Stimulated activated CD8-positive, alpha-beta memory T cell treated with anti-CD3 and anti-CD28 coated beads, Interleukin-4, amount 100 ng/mL, for 1 hour (primary cell): ENCODE measurements at places on chromosomes 5 and 9.

DNA sequence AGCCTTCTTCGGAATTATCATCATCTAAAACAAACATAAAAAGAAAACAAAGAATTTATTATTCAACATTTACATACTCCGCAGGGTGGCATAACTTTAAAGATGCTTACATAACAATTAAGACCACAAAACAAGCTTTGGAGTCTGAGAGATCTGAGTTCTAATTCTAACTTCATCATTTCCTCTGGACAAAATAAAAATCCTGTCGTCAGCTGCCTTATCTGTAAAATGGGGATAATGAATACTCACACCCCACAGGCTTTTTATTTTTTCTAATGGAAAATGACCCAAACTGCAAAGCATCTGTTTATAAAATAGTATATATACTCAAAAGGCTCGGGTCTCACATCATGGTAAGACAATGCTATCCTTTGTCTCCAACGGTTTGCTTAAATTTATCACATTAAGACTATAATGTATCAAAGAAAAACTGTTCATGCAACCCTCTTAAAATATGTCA lies 4.3 kb downstream of the ARRDC3 start:
- no peak for DNase-seq

DNA sequence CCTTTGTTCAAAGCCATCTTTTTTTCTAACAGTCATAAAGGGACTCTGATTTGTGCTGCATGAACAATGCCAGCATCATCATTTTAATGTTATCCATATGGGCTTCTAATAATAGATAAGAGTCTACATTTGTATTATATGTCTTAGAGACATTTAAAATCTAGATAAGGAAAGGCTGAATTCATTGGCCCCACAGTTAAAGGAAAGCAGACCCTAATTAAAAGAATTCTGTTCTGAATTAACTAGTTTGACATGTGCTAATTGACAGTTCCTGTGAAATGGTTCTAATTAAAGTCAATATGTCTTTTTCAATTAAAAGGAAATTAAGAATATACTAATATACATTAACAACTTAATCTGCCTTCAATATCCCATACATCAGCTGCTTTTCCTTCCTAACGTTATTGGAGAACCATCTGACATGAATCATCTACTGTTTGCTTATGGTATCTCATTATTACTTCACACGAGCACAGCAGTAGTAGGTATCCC lies 104.7 kb downstream of the NR2F1-AS1 start:
- DNase-seq, result no peak

DNA sequence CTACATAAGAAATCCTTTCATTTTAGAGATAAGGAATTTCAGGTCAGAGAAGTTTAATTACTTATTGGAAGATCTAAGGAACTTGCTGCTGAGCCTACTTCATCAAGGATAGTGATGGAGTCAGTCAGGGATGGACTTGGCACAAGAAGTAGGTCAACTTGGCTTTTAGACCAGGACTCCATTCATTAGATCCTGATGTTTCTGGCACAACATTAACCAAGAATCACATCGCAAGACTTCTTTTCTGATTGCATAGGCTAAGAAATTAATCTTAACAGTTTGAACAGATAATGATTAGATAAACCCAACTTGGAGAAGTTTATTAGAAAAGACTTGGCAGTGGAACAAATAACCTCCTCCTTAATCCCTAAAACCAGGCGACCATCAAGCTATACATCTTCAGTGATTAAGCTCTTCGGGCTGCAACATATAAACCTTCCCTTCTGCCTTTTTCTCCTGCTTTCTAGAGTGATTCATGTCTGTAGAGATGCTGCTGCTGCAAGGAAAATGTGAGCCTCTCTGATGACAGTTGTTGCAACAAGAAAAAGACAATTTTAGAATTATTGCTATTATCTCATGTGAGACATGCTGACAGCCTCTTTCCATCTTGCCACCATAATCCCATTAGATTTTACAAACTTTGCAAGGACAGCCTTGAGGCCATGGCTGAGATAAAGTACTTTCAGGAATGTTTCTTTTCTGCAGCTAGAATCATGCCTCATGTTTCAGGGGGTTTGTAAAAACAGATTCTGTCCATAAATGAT lies 207.9 kb upstream of the SLC27A6 start:
- no peak for DNase-seq

- DNase-seq, result no peak
These were observed 559 bp downstream of the ROR2 start for GRCh38 chr9:91949392-91949945.

DNA sequence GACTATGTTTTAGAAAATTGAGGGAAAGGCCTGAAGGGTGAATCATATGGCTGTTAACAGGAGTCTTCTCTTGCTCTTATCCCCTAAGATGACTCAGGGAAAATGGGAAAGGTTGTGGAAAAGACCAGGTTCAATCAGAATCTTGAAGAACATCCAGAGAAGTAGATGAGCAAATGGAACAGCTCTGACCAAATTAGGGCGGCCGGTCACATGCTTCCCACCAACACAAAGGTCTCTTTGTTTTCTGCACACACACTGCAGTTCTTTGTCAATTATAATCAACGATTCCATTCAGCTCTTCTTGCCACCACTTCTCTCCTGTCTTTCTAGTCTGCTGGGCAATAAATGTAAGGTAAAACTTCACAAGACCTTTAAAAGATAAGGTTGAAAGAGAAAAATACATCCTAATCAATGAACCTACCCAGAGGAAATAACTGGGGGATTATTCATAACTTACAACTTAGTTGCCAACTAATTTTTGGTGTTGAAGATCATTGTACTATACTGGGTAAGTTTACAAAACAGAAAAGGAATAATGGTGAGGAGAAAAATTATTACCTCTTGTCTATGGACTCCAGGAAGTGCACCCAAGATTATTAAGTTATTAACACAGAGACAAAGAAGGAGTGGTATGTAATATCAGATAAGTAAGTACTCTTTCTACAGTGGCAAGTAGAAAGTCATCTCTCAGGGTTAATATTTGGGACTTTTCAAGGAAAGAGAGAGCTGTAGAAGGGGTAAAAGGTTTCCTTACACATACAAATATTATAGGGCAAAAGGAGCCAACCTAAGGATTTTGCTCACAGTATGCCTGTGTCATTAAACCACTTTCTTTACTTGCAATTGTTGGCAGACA lies 441.9 kb upstream of the PIK3R1 start:
- DNase-seq, result no peak

DNA sequence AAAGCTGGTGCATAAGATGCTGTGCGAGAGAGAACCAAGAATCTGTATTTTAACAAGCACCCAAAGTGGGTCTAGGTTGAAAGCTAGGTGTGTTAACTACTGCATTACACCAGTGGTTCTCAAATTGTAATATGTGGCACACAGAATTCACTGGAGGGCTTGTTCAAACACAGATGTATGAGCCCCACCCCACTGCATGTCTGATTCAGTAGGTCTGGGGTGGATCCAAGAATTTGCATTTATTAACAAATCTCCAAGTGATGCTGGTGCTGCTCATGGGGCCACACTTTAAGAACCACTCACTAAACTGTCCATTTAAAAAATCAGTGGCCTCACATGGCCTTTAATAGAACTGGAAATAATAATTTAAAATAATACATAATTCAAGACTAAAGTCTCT lies 40.4 kb downstream of the LPAR1 start:
- no peak for DNase-seq

GRCh38 chr5:152547202-152547601 lies 142.1 kb upstream of the NMUR2 start:
- DNase-seq, result no peak

GRCh38 chr5:140674211-140674610 lies 835 bp upstream of the DND1 start:
- DNase-seq, result no peak

GRCh38 chr5:112434641-112435040 lies 15.6 kb upstream of the EPB41L4A start:
- DNase-seq, result no peak

GRCh38 chr5:117138523-117138922 lies 563.9 kb upstream of the SEMA6A start:
- DNase-seq, result no peak

DNA sequence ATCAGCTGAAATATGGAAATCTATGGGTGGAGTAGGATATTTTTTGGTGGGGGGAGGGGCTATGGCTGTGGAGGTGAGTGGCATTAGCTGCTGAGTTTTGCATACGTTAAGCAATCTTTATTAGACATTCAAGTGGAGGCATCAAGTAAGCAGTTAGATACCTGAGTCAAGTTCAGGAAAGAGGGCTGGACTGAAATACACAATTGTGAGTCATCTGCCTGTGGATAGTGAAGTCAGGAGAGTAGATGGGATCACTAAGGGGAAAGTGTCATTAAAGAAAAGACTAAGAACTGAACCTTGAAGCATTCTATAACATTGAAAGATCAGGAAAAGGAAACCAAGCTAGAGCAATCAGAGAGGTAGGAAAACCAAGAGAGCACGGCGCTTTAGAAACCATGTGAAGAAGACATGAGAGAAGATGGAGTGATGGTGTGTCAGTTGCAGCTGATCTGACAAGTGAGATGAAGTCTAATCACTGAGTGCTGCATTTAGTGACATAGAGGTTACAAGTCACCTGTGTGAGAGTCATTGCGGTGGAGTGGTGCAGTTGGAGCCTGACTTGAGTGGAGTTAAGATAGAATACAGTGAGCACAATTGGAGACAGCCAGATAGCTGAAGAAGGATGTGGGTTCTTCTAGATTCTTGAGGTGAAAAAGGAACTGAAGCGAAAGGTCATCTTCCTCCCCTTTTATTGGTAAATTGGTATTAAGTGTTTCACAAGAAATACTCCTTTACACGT lies 88.7 kb downstream of the PIP5K1B start:
- no peak for DNase-seq

- DNase-seq, result no peak
These were observed 17.5 kb downstream of the WHRN start for GRCh38 chr9:114487607-114488300.

DNA sequence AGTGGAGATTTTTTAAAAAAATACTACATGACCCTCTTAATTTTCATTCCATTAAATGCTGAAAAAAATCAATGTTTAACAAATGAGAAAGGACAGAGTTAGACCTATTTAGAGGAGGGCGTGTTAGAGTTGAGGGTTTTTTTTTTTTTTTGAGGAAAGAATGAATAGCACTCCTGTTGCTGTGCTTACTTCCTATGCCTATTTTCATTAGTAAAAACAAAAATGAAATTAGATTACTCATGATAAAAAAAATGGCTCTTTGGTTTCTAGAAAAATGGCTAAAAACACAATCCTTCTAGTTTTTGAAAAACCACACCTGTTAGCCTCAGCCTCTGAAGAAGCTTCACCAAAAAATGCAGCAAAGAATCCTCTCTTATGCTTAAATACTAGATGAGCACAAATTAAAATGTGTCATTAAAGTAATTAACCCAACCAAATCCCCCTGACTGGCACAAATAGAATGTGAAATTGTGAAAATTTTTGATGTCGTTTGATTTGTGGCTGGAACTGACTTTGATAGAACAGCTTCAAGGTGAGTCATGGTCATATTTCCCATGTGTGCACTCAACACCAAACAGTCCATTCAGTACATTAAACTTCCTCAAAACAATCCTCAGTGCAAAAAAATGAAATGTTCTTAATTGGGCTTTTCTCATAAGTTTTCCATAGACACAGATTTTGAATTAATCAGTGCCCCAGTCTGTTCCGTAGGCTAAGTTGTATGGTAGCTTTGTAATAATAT lies 98.0 kb downstream of the MACIR start:
- DNase-seq, result no peak

- no peak for DNase-seq
These were observed 21.0 kb upstream of the CSNK1G3 start for GRCh38 chr5:123490974-123491373.

GRCh38 chr5:24598956-24599355 lies 45.8 kb downstream of the CDH10 start:
- no peak for DNase-seq

GRCh38 chr9:18579536-18579935 lies 105.6 kb downstream of the ADAMTSL1 start:
- no peak for DNase-seq

GRCh38 chr5:34562791-34563190 lies 93.3 kb upstream of the RAI14 start:
- DNase-seq, result no peak

DNA sequence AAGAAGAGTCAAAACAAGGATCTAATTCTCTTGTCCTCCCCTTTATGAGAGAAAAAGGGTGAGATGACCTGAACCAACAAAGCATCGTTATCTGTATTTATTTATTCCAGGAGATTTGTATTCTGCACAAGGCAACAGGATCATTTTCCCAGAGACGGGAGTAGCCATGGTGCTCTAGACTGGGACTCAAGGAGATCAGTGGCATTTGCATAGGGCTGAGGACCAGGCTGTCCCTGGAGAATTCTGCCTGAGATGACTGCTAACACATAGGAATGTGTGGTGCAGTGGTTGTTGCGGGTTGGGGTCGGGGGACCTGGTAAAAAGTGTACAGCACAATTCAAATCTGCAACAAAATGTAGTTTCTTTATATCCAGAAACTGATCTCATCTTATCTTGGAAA lies 22.3 kb upstream of the ZNF474 start:
- DNase-seq, result no peak

DNA sequence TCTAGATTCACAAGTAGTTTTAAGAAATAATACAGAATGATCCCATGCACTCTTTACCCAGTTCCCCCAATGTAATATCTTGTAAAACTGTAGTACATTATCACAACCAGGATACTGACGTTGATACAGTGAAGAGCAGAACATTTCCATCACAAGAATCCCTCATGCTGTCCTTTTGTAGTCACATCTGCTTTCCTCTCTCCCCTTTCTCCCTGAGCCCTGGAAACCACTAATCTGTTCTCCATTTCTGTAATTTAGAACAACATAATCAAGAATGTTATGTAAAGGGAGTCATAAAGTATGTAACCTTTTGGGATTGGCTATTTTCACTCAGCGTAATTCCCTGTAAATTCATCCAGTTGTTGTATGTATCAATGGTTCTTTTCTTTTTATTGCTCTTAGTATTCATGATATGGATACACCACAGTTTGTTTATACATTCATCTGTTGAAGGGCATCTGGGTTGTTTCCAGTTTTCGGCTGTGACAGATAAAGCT lies 61.1 kb downstream of the ERCC6L2 start:
- no peak for DNase-seq

GRCh38 chr5:59275510-59276324 lies 617.8 kb downstream of the PDE4D start:
- DNase-seq, result no peak

GRCh38 chr5:141882594-141883183 lies 4.5 kb upstream of the PCDH1 start:
- no peak for DNase-seq

DNA sequence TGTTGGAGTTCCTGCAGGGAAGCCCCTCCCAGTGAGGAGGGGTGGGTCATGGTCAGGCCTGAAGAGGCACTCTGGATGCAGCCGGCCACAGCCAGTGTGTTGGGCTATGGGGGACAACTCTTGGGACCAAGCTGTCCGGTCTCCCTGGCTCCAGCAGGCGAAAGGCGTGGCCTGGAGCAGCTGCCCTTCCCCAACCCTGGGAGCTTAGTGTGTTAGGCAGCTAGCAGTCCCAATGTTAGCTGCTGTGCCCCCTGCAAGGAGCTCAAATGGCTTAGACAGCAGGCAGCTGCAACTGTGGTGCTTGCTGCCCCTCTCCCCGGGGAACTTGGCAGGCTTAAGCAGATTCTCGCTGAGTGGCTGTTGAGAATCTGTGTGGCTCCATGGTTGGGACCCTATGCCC lies 67.5 kb upstream of the ACTBL2 start:
- no peak for DNase-seq

- no peak for DNase-seq
These were observed 37.8 kb downstream of the BHMT start for GRCh38 chr5:79149433-79149832.
